ENCODE measurements at places on chromosomes 11 and 22.

GRCh38 chr11:122733318-122733717, 77.8 kb downstream of the UBASH3B start:
- H3K4me1 ChIP-seq = peaks cover 28% of the 10 kb centered on the region
- no peaks in the 10 kb centered on the region for H3K36me3 ChIP-seq
- no peak overlapping the region for H3K4me3 ChIP-seq
- H3K27ac ChIP-seq = no peak overlapping the region

DNA sequence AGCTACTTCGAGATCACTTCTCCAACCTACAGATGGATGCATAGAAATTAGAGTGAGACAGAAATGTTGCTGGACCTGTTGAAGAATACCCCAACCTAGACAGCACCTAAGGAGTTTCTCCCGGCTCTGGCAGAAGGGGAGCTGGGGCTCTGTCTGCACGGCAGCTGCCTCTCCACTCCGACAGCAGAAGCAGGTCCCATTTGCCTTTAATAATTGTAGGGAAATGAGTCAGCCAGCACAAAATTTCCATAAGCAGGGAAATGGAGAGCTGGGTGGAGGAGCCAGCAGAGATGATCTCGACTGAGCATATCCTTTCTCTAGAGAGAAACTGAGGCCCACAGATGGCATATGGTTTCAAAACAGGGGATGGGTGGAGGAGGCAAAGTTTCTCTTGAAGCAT, 80.1 kb downstream of the EFCAB6 start:
- no peaks in the 10 kb centered on the region for H3K36me3 ChIP-seq
- no peak overlapping the region for H3K27ac ChIP-seq
- H3K27me3 ChIP-seq = no peaks in the 10 kb centered on the region
- no peak for DNase-seq

DNA sequence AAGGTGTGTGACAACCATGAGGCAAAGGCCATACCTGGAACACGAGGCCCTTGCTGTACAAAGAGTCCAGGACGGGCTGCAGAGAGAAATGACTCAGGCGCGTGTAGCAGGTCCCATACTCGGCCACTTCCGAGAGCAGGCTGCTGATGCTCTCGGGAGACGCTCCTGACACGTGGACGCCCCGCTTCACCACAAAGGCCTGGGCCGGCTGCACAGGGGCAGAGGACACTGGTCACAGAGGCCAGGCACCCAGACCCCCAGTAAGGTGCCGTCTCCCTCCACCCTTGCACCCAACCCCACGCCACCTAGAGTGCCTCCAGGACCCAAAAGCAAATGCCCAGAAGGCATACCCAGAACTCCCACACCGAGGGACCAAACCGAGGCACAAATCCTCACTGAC, 15.5 kb downstream of the TUBGCP6 start:
- DNase-seq = no peak
- H3K27ac ChIP-seq = no peak overlapping the region
- H3K4me1 ChIP-seq = no peaks in the 10 kb centered on the region
- peaks cover 37% of the 10 kb centered on the region for H3K36me3 ChIP-seq

- DNase-seq = no peak
- H3K4me3 ChIP-seq = no peak overlapping the region
- H3K4me1 ChIP-seq = no peaks in the 10 kb centered on the region
These were observed 97.7 kb downstream of the MPPED2 start for GRCh38 chr11:30488304-30488998.

GRCh38 chr11:33478111-33478573, 221.0 kb downstream of the HIPK3 start:
- no peaks in the 10 kb centered on the region for H3K36me3 ChIP-seq
- H3K27ac ChIP-seq = no peak overlapping the region
- H3K4me1 ChIP-seq = no peaks in the 10 kb centered on the region
- H3K27me3 ChIP-seq = no peaks in the 10 kb centered on the region
- no peak overlapping the region for H3K4me3 ChIP-seq
- no peak for DNase-seq

- H3K36me3 ChIP-seq = no peaks in the 10 kb centered on the region
- DNase-seq = no peak
- no peaks in the 10 kb centered on the region for H3K4me1 ChIP-seq
- H3K4me3 ChIP-seq = no peak overlapping the region
These were observed 97.3 kb downstream of the GALNT18 start for GRCh38 chr11:11524436-11525061.
